ENCODE measurements at places on chromosomes 2 and 18.

- DNase-seq, result peak; percentile 89
These were observed 28.3 kb downstream of the ANXA4 start for GRCh38 chr2:69770193-69770702.

GRCh38 chr2:2107627-2108026 lies 223.4 kb downstream of the MYT1L start:
- DNase-seq, result no peak

- DNase-seq, result peak; percentile 98
These were observed 71.7 kb downstream of the IL1R2 start for GRCh38 chr2:102063487-102063911.

DNA sequence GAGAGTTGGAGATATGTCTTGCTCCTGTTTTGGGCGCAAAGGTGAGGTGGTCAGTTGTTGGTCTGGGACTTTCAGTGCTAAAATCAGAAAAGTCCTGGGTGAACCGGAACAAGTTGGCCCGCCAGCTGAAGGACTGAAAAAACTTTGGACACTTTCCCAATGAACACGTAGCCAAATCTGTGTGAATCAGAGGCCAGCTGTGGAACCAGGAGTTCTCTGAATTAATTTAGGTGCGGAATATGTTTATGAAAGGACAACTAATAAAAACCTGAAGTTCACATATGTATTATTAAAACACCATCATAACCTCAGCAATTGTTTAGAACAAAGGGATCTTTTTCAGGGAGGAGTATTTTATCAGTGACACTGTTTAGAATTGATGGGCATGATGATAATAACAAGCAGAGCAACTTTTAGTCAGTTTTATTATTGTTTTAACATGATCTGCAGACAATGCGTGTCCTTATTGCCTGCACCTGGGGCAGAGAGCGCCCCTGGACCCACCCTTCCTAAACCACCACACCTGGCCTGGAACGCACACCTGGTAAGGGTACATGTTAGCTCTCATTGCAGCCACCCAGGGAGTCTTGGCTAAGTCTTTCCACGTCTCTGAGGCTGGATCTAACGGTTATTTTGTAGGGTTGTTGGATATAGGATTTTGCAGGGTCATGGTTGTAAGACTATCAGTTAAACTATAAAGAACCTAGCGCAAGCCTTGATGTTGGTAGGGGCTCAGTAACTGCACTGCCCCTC lies 9.9 kb upstream of the ODC1 start:
- peak; percentile 78 for DNase-seq

DNA sequence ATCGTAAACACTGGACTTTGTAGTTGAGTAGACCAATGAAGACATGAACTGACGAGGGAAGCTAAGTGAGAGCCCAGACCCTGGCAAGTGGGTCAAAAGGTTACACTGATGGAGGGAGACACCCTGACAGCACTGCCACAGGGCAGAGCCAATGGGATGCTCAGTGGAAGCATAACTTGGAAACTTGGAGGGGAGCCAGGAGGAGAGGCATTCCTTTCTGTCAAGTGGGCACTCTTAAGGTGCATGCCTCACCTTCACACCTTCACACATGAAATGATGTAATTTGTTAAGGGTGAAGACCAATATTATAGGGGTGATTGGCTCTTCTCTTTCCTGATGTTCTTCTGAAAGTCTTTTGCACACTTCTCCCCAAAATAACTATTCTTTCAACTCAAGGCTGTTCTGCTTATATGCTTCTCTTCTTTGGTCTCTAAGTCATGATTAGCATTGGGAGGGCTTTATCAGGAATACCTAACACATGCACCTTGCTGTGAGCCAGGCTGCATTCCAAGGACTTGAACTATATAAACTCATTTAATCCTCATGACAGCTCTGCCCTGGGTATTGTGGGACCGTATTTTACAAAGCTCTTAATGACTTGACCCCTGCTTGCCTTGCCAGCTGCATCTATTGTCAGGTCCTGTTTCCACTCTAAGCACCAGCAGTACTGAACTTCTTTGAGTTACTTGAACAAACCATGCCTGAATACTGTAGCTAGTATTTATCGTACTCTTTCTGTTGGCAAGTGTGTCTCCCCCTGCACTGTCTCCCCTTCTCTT lies 19.0 kb downstream of the RPL37A start:
- DNase-seq, result no peak

- no peak for DNase-seq
These were observed 825.8 kb downstream of the SOCS6 start for GRCh38 chr18:71114550-71115210.

DNA sequence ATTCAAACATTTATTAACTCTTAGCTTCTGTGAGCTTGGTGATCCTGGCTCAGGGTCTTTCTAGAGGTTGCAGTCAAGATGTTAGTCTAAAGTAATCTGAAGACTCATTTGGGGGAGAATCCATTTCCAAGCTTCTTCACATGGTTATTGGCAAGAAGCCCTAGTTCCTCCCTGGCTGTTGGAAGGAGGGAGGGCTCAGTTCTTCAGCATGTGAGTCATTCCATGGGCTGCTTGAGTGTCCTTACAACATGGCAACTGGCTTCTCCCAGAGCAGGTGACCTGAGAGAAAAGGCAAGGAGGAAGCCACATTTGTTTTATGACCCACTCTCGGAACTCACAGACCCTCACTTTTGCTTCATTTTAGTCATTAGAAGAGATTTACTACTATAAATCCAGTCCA lies 10.6 kb upstream of the C2orf74 start:
- peak; percentile 28 for DNase-seq

GRCh38 chr2:117976581-117976980 lies 37.3 kb downstream of the CCDC93 start:
- no peak for DNase-seq

- DNase-seq, result no peak
These were observed 141.9 kb downstream of the PXDN start for GRCh38 chr2:1602278-1603010.

GRCh38 chr2:160379399-160379798 lies 114.2 kb downstream of the RBMS1 start:
- peak; percentile 98 for DNase-seq

GRCh38 chr2:44112096-44112495 lies 56.6 kb upstream of the PPM1B start:
- DNase-seq, result no peak

- DNase-seq, result no peak
These were observed 89.3 kb downstream of the MBD5 start for GRCh38 chr2:148110184-148110583.

- DNase-seq, result no peak
These were observed 241.9 kb upstream of the MAP2 start for GRCh38 chr2:209181984-209182383.

DNA sequence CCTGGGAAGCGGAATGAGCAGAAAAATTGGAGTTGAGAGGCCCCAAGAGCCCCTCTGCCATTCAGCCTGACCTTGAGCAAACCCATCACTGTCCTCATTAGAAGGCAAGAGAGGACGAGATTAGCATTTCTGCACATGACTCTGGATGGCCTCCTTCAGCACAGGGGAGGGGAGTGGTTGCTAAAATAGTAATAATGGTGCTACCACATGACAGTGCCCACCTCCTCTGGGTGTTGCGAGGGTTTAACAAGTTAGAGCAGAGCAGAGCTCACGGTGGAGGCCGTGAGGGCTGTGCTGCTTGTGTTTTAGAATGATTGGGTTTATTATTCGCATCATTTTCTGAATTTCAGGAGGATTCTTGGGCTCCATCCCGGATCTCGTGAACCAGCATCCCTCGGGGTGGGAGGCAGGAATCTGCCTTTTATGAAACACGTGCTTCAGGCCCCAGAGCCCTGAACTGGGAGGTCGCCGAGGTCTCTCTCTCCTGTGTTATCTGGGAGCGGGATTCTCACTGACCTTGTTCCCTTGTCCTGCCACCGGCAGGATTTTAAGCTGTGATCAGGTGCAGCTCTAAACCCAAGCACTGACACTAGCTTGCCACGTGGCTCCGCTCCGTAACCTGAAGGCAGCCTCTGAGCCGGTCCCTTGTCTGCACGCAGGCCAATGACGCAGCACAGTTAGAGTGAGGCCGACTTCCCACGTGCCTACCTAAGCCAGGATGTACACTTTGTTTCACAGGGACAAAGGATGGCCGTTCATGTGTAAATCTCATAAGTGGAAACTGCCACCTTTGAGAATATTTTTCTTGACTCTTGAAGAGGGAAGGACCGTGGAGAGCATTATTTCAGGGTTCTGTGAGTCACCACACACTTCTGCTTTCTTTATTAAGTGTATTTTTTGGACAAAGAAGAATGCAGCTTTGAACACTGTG lies 142.3 kb downstream of the ACOXL start:
- no peak for DNase-seq

Data from fibroblast of the aortic adventitia (primary cell).